Stimulated activated CD4-positive, alpha-beta T cell treated with anti-CD3 and anti-CD28 coated beads, Interleukin-2, amount 100 ng/mL, for 24 hours (primary cell): ENCODE measurements at places on chromosomes 2 and 18.

DNA sequence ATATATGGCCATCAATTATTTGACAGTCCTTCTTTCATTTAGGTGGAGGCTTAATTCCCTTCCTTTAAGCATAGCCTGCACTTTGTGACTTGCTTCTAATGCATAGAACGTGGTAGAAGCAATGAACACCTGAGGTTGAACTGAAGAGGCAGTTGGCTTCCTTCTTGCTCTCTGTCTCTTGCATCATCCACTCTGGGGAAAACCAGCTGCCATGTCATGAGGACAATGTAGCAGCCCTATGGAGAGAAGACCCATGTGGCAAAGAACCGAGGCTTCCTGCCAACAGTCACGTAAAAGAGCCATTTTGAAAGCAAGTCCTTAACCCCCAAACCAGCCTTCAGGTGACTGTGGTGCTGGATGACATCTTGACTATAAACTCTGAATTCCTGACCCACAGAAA lies 46.8 kb downstream of the ATOH8 start:
- no peak for DNase-seq

DNA sequence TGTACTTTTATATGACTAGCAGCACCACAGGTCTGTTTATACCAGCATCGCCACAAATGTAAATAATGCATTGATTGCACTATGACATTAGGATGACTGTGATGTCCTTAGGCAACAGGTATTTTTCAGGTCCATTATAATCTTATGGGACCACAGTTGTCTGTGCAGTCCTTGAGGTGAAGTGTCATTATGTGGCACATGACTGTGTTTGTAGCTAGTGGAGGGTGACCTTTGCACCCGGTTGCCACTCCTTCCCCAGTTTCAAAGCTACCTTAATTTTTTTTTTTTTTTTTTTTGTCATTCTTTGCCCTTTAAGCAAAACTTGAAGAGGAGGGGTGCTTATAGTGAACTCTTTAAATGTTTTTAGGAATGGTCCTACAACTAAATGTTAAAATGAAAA lies 386.4 kb downstream of the THSD7B start:
- no peak for DNase-seq

- DNase-seq: no peak
Observed at GRCh38 chr2:171150694-171151285, 9.9 kb downstream of the TLK1 start.

- DNase-seq: no peak
Observed at GRCh38 chr2:47530105-47530760, 127.3 kb downstream of the MSH2 start.

DNA sequence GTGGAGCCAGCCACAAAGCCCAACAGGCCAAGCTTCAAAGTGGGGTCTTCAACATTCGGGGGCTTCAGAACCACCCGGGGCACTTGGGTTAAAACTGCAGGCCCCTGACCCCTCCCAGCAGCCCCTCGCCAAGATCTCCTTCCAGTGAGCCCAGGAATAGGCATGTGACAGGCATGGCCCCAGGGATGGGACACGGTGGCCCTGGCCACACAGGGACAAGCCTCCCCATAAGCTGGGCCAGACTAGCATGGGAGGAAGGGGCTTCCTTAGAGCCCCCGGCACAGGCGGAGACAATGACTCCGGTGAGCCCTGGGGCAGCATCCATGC lies 52.4 kb downstream of the BIN1 start:
- no peak for DNase-seq

DNA sequence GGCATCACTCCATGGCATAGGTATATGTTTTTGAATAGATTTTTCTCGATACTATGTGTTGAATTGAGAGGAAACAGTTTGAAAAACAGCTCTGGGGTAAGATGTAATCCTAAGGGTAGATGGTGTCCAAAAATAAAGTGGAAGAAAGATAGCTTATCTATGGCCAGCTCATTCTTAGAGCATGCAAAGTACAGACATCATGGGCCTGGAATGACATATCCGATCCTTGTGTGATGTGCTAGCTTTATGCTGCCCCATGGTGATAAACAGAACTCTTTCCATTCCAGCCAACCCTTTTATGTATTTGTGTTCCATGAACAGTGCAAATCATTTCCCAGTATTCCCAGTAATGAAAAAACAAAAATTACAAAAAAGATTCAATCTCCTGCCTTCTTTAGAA lies 390.2 kb upstream of the NXPH2 start:
- DNase-seq: no peak
